ENCODE measurements at places on chromosomes 2 and 18. TPM values are rescaled to one million over a fixed set of nuclear protein-coding genes. Genes with fewer than 3 reads are reported as not detected.

Gene TTN
- 0.01 TPM for total RNA-seq

Gene FBXO41
- 5.3 TPM for total RNA-seq

Gene FTCDNL1
- 3.1 TPM for total RNA-seq

Gene HOXD9
- 1.3 TPM for total RNA-seq

Gene ALPI
- not detected for total RNA-seq

Gene IL1A
- total RNA-seq: 0.20 TPM

Gene TMEM198
- 0.70 TPM for total RNA-seq

Gene SCN7A
- not detected for total RNA-seq

Gene RNU2-63P
- total RNA-seq: not detected

Gene DNAH7
- total RNA-seq: 0.82 TPM

Gene SLC19A3
- total RNA-seq: 2.4 TPM

Gene DNAJC27
- total RNA-seq: 2.9 TPM

Gene SLC14A1
- total RNA-seq: not detected

Gene IWS1
- 38.9 TPM for total RNA-seq

Gene TMEM178A
- 0.08 TPM for total RNA-seq

Gene SPC25
- 22.0 TPM for total RNA-seq

Gene RAD51AP2
- total RNA-seq: not detected

Gene ARHGAP28
- total RNA-seq: not detected

Gene INPP5D
- total RNA-seq: 0.66 TPM

Gene SEMA4F
- 12.6 TPM for total RNA-seq

Gene PDE11A
- 0.30 TPM for total RNA-seq

Gene NAT8
- not detected for total RNA-seq

Gene CCL20
- 7.8 TPM for total RNA-seq

Gene MAP3K20
- 27.6 TPM for total RNA-seq

Gene UBE2F
- total RNA-seq: 52.6 TPM

Gene MAIP1
- 39.6 TPM for total RNA-seq

Gene SMAD7
- total RNA-seq: 22.4 TPM

Gene PROC
- total RNA-seq: 4.6 TPM

Gene STEAP3
- 54.0 TPM for total RNA-seq

Gene PAIP2B
- 0.31 TPM for total RNA-seq

Gene NMUR1
- total RNA-seq: not detected
